ENCODE measurements at places on chromosomes 7 and 10.
A peak's percentile ranks its signal among the peaks of the same experiment; 100 is the strongest.

GRCh38 chr10:12481924-12482323, 132.6 kb downstream of the CAMK1D start:
- DNase-seq, result no peak

GRCh38 chr7:158443688-158444483, 143.7 kb downstream of the PTPRN2 start:
- no peak for DNase-seq

DNA sequence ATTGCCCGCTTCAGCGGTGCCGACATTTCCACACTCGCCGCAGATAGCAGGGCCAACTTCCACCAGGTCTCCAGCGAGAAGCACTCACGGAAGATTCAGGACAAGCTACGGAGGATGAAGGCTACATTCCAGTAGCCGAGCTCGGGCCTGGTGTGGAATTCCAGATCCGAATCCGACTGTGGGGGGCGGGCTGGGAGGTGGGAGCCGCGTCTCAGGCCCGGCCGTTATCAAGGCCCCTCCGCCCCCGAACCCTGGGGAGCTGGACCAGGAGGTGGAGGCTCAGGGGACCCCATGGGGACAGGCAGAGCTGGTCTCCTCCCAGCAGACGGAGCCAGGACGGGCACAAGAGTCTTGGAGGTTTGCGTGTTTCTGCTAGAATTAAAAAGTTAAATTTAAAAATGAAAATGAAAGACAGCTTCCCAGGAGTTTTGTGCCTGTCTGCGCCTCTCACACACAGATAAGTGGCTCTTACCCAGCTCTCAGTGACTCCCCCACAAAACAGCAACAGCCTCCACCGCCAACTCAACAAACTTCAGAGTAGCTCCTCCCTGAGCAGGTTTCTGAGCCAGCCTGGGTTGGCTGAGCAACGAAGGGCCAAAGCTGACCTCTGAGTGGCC, 5.2 kb upstream of the UTF1 start:
- no peak for DNase-seq

GRCh38 chr7:74092964-74093471, 9.4 kb downstream of the LIMK1 start:
- no peak for DNase-seq

DNA sequence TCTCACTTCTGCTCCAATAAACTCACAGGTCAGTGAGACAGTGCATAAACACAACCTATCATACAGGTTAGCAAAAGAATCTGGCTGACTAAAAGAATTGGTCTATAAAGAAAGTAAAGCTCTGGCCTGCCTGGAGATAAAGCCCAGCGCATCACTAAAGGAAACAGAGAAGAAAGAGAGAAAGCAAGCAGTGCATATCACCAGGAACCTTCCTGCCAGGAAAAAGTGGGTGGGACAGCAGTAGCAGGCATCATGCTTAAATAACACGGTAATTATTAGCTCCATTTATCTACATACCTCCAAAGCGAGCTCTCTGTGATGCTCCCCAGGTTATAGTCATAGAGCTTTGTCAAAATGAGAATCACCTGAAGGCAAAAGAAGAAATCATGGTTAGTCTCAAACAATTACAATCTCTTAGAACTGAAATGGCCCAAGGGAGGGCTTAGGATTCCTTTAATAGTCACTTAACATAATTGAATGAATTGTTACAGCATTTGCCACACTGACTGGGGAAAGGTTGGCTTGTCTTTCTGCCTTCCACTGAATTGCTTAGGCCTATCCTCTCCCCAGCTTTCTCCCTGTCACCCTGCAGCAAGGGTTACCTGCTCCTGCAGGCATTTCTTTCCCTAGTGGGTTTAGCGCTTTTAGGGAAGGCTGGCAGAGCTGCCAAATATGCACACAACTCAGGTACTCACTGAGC, 208.1 kb downstream of the SORCS1 start:
- no peak for DNase-seq

GRCh38 chr10:74799721-74800221, 26.6 kb upstream of the KAT6B start:
- peak; percentile 45 for DNase-seq

DNA sequence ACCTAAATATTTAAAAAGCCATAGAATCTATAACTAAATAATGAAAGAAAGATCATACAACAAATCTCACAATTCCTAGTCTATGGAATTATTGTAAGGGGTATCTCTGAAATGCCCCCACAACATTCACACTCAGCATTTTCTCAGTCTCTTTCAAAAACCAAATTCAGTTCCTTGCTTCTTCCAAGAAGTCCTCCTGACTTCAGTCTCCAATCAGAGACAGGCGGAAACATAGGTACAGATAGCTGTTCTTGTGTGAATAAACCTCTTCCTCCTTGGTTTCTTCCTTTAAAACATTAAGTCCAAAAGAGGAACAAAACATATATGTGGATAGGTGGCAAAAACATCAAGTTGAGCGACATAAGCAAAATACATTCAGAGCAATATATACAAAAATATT, 13.9 kb upstream of the FBXW4 start:
- DNase-seq, result no peak

DNA sequence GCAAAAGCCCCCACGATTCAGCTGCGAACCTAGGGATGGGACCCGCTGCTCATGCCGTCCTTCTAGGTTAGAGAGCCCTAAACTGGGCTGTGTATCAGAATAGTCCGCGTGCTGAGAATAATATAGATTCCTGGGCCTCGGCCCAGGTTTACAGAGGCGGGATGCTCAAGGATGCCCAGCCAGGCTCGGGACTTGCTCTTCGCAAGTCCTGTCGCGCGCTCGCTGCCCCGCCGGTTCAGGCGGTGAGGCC, 266 bp upstream of the STMP1 start:
- no peak for DNase-seq

GRCh38 chr10:97849103-97849686, 448 bp upstream of the GOLGA7B start:
- no peak for DNase-seq

DNA sequence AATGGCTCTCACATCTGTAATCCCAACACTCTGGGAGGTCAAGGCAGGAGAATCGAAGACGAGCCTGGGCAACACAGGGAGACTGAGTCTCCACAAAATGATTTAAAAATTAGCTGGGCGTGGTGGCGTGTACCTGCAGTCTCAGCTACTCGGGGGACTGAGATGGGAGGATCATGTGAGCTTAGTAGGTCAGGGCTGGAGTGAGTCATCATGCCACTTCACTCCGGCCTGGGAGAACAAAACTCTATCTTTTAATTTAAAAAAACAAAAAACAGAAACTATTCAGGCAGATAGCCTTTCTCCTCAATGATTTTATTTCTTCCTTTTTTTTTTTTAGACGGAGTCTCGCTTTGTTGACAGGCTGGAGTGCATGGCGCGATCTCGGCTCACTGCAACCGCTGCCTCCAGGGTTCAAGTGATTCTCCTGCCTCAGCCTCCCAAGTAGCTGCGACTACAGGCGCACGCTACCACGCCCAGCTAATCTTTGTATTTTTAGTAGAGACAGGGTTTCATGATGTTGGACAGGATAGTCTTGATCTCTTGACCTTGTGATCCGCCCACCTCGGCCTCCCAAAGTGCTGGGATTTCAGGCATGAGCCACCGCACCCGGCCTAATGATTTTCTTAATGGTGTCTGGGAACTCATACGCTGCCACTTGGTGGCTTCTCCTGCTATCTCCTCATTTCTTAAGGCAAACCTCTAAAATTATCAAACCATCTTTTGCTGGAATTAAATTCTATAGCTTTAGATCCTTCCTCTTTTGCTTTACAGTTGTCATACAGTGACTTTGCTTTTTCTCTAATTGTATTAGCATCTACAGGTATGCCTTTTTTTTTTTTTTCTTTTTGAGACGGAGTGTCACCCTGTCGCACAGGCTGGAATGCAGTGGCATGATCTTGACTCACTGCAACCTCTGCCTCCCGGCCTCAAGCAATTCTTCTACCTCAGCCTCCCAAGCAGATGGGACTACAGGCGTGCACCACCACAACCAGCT, 22.9 kb downstream of the SRPK2 start:
- no peak for DNase-seq

GRCh38 chr10:20185116-20185515, 368.9 kb downstream of the PLXDC2 start:
- DNase-seq, result no peak

DNA sequence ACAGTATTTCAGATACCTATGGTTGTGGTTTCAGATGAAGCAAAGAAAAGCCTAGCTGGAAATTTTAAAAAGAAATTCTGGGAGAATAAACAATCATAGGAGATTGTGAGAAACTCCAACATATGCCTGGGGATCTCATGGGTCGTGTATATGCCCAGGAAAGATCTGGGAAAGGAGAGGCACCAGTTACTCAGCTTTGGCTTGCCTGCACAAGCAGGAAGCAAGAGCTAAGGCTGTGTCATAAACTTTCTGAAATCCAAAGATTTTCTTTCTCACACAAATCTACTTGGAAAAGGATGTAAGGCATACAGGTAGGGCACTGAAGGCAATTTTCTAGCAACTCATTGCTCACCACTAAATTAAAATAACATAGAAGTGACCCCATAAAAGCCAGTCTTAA, 373.6 kb downstream of the CDC14C start:
- no peak for DNase-seq

GRCh38 chr10:110274072-110274627, 30.6 kb downstream of the SMNDC1 start:
- DNase-seq, result no peak

GRCh38 chr10:21095494-21096055, 198.5 kb upstream of the NEBL start:
- no peak for DNase-seq

GRCh38 chr10:104406715-104407650, 53.4 kb downstream of the CFAP58 start:
- peak; percentile 21 for DNase-seq

GRCh38 chr7:140911746-140912145, 13.0 kb downstream of the BRAF start:
- no peak for DNase-seq

DNA sequence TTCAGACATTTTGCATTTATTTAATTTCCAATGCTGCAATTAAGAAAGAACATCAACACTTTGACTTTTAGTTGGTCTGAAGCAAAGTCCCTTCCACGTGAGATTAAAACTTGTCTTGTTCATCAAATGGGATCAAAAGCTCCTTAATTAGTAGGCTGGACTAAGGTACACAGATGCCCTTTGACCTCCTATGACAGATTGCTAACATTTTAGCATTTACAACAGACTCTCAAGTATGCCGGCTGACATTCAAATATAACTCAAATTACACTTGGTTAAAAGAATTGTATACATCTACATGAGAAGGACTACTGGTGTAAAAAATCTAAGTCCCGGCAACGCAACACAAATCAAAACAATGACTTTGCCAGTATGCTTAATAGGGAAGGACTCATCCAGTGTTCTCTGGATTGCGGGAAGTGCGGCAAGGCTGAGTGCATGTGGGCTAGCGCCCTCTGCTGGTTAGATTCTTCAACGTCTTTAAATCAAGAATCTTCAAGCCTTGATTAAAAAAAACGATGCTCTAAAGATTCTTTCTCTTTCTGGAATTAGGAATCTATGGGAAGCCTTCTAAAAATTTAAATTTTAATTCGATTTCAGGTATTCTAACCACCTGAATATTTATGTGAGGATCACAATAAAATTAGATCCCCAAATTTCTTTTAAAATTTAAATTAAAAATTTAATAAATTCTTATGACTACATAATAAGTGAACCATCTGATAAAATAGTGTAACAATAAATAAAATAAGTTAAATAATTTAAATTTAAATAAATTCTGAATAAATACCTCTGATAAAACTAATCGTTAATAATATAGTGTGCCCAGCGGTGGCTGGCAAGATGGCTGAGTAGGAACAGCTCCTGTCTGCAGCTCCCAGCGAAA, 444.7 kb downstream of the DGKB start:
- DNase-seq, result peak; percentile 1

DNA sequence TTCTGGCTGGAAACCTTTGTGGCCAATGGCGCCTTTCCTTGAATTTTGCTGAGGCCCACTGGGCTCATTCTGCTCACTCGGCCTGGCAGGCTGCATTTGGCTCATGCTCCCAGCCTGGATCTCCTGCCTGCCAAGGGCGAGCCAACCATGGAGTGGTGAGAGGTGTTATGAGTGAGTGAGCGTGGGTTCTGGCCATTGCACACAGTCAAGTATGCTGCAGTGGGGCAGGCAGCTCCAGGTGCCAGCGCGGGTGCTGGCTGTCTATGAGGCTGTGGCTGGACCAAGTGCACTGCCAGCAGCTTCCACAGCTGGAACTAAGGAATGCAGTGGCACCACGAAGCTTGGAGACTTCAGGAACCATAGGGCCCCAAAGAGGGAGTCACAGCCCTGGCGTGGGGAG, 42.2 kb upstream of the TUBB8 start:
- no peak for DNase-seq

DNA sequence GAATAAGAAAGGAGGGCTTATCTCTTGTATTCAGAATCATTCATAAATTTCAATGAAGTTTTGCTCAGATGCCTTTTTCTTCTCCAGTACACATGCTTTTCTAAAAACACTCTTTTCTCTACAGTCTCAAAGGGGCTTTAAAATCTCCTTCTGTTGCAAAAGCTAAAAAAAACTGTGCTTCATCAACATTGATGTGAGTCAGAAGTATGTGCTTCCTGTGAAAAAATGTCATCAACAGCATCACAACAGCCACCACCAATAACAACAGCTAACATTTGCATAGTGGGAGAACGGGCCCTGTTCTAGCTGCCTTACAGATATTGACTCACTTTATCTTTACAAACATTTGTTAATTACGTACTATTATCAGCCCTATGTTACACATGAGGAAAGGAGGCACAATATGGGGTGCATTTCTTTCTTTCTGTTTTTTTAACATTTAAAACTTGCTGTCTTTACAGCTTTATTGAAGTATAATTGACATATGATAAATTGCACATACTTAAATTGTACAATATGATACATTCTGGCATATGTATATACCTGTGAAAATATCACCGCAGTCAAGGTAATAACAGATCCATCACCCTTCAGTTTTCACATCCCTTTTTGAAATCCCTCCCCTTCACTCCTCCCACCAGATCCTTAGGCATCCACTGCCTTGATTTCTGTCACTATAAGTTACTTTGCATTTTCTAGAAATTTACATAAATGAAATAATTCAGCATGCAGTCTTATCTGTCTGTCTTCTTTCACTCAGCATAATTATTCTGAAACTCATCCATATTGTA, 1605.4 kb upstream of the LRRTM3 start:
- DNase-seq, result no peak

GRCh38 chr7:1856888-1857441, 186.9 kb downstream of the ELFN1 start:
- no peak for DNase-seq

- peak; percentile 75 for DNase-seq
Observed at GRCh38 chr10:113045147-113046055, 95.4 kb downstream of the TCF7L2 start.

GRCh38 chr10:15189133-15189885, 20.8 kb upstream of the NMT2 start:
- no peak for DNase-seq

GRCh38 chr7:37068038-37068437, 343.7 kb upstream of the AOAH start:
- DNase-seq, result no peak
